ENCODE measurements at places on chromosomes 6 and 20.
A peak's percentile ranks its signal among the peaks of the same experiment; 100 is the strongest.

DNA sequence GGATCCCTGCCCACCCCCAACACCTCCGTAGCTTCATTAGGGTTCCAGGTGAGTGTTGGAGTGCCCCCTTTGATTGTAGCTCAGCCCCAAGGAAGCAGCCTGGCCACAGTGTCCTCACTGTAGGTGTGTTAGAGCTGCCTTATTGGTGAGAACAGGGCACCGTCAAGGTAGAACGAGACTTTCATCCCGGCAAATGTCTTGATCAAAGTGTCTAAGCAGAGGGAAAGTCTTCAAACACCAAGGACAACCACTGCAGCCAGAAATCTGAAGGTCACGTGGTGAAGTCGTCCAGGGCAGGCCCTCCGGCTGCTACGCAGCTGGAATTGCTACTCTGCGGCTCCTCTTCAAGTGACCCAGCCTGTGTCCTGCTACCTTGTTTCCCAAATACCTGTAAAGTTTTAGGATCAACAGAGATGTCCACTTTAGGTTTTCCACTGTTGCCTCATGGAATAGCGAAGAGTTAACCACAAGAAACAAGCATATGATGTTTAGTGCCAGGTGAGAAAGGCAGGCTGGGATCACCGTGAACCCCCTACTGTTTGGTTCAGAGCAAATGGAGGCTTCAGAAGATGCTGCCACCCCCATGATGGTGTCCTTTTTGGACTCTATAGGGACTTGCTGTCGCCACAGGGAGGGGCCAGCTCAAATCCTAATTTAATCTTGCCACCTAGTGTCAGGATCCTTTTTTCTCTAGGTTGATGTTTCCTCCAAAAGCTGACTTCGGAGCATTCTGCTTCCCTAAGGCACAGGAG lies 1.7 kb upstream of the DLL1 start:
- peak; percentile 32 for DNase-seq

DNA sequence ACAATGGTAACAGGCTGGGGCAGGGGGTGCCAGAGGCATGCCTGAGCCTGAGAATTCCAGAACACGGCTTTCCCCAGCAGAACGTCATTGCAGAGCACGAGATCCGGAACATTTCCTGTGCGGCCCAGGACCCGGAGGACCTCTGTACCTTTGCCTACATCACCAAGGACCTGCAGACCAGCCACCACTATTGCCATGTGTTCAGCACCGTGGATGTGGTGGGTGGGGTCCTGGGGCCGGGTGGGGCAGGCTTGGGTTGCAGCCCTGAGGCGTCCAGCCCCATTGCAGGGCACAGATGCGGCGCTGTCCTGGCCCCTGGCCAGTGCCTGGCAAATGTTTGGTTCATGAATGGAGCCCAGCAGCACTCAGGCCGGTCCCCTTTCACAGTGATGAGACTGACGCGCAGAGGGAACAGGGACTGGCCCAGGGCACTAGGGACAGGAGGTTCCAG lies 57.1 kb downstream of the TCP11 start:
- peak; percentile 55 for DNase-seq

- no peak for DNase-seq
Measured at GRCh38 chr6:73747289-73747688, 51.3 kb downstream of the CD109 start.

GRCh38 chr6:32796848-32797776 lies 19.7 kb downstream of the HLA-DOB start:
- DNase-seq = peak; percentile 71

DNA sequence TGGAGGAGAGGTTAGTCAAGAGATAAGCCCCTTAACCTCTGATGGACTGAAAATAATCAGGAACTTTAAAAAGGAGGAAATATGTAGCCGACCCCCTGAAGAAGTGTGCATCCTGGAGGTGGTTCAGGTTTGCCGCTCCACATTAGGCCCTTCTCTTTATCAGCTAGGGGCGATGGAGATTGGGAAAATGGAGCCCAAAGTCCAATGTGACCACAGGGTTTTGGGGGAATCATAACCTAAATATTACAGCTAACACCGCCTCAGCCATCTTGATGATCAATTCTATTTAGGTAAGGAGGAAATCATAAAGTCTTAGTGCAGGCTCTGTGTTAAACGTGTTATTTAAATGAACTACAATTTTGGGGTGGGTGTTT lies 1.2 kb downstream of the OGFRL1 start:
- DNase-seq = no peak

DNA sequence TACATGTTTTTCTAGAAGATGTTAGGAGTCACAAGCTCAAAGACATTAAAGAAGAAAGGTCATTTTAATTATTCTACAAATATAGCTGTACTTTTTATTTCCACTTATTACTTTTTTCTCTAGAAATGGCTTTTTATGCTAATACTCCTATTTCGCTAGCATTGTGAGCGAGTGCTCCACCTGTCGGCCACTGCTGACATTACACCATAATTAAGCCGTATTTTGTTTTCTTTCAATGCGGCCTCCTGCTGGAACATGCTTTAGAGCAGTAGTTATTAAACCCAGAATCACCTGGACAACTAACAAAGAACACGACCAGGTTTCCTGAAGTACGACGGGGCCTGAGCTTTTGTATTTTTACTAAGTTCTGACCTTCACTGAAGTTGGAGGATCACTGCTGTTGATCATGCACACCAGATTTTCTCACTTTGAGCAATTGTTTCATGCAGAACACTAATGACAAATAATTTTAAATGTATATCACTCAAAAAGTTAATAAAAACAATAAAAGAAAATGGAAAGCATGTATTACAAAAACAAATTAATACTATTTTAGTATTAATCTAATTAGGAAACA lies 74.1 kb upstream of the PAK5 start:
- peak; percentile 50 for DNase-seq

GRCh38 chr6:5446362-5447075 lies 185.2 kb downstream of the FARS2 start:
- DNase-seq = no peak

GRCh38 chr6:18241208-18242038 lies 22.9 kb downstream of the DEK start:
- DNase-seq = no peak

- DNase-seq = no peak
Measured at GRCh38 chr6:169555971-169556617, 145.7 kb downstream of the WDR27 start.

- DNase-seq = no peak
Measured at GRCh38 chr6:117195728-117196127, 69.6 kb upstream of the VGLL2 start.

GRCh38 chr20:17786221-17786718 lies 86.5 kb downstream of the BANF2 start:
- peak; percentile 73 for DNase-seq

All from right hindlimb (tissue), 1 donor.